Activated CD8-positive, alpha-beta memory T cell treated with anti-CD3 and anti-CD28 coated beads for 1 hour (primary cell): ENCODE measurements at places on chromosomes 3 and 15.

- no peak for DNase-seq
Measured at GRCh38 chr3:88046766-88047165, 12.0 kb downstream of the CGGBP1 start.

DNA sequence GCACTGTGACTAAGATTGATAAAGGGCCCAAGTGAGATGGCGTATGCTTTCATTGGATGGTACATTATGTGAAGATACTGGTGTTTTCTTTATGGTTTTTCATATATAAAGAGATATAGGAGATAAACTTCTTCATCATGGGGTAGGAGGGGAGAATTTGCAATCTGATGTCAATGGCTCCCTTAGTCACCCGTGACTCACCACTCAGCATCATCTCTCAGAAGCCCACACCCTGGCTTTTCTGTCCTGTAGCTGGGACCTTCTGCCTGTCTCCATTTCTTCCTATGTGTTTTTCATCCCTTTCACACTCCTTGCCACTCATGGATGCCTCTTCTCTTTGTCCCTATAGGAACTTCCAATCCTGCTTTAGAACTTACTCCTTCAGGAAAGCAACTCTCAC, 114.3 kb upstream of the SEMA6D start:
- DNase-seq: no peak

- DNase-seq: no peak
Measured at GRCh38 chr3:21913791-21914190, 162.8 kb upstream of the ZNF385D start.

DNA sequence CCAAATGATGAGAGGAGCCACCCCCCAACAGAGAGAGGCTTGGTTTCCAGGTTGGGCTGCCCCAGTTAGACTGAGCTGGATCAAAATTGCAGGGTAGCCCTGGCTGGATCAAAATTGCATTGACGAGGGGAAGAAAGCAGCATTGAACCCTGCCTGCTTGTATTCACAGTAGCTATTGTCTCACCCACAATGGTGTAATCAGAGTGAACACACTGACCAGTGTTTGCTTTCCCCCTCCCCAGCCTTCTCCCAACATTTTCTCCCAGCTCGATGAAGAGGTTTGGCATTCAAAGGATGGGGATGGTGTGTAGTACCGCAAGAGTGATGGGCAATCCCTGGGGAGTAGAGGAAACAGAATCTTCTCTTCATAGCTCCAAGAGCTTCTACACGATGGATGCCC, 223.8 kb downstream of the ADAMTS9 start:
- DNase-seq: no peak

DNA sequence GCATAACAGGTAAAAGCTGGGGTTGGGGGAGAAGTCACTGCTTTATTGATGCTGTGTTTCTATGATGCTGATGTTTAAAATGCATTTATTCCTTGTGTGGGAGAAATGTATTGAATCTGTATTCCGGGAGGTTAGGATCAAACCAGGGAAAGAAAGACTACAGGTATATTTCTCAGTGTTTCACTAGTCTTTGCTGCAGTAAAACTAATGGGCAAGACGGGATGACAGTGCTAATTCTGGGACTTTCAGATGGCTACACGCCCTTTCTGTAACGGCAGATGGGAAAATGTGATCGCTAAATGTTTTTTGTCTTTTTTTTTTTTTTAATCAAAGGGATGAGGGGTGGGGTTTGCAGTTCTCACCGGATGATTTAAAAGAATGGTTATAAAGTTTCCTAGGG, 393 bp downstream of the CNTN6 start:
- DNase-seq: no peak

- DNase-seq: no peak
Measured at GRCh38 chr3:123485551-123485950, 36.7 kb upstream of the ADCY5 start.

GRCh38 chr3:100104817-100105413, 9.4 kb downstream of the FILIP1L start:
- DNase-seq: no peak

- no peak for DNase-seq
Measured at GRCh38 chr15:25947323-25948314, 84.5 kb upstream of the ATP10A start.

- no peak for DNase-seq
Measured at GRCh38 chr3:144491333-144491732, 519.7 kb downstream of the DIPK2A start.

DNA sequence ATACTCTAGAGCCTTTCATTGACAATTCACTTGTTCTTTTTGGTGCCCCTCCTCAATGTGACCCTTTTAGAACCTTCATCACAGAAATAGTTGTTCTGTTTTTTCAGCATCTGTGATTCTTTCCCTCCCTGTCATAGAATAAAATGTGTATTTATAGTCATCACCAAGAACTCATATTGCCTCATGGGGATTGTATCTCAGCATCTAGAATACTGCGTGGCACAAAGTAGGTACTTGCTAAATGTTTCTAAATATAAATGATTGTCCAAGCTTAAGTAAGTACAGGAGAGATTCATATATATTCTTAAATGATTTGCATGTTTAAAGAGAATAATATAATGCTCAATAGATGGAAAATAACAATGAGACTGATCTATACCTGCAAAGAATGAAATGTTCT, 190.1 kb downstream of the FNDC3B start:
- DNase-seq: no peak

GRCh38 chr3:76021376-76021775, 236.0 kb upstream of the ZNF717 start:
- DNase-seq: no peak

- DNase-seq: no peak
Measured at GRCh38 chr15:26877831-26878230, 11.0 kb downstream of the GABRA5 start.

GRCh38 chr15:79170256-79170664, 79.7 kb upstream of the RASGRF1 start:
- no peak for DNase-seq

GRCh38 chr3:68103811-68104210, 449.4 kb upstream of the SUCLG2 start:
- no peak for DNase-seq
